D721Med (cell line): ENCODE measurements at places on chromosomes 4 and X.

GRCh38 chr4:46081248-46081647 is 42.6 kb downstream of the GABRG1 start:
- no peak for DNase-seq

DNA sequence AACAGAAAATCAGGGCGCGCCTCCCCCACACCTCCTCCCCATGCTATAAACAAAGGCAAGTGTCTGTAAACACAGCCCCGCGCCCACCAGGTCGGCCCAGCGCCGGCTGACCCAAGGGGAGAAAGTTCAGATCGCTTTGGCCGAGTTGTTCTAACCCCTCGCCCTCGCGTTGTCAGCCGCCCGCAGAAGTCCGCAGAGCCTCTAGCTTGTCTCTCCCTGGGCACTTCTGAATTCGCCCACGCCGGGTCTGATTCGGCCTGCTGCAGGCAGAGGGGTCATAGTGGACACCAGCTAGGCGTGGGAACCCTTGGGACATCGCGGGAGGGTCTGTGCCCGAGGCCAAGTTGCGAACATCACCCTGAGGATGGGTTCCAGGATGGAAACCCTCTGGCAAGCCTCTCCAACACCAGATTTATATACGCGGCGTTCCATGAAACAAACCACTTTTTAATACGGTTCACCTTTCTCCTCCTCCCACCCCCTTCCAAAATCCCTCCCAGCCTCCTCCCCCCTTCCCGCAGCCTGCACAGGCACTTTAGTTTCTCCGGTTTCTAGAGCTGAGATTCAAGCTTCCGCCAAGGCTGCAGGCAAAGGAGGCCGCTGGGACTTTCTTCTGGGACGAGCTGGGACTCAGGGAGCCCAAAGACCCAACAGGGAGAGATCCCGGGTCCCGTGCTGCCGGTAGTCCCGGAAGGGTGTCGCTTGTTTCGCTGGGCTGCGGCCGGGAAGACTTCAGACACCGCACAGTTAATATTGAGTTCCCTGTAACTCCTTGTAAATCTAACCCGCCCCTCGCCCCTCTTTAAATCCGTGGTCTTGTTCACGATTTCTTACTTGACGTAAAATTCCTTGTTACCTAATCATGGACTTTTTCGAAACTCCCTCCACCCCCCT is 4.7 kb downstream of the HAND2 start:
- no peak for DNase-seq

DNA sequence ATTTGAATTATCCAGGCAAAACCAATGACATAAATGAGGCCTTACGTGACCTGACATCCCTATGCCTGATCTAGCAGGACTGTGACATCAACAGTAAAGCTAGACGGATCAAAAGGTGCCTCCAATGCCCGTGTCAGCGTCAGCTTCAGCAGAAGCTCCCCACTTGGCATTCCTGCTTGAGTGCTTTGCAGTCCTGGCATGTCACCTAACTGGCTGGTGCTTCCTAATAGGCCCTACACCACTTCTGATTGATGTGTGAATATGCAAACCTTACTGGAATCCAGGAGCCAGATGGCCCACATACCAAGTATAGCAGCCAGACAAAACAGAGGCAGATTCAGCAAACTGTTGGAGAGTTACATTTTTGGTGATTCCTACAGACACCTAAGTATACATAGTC is 224.2 kb downstream of the DMD start:
- DNase-seq = no peak

DNA sequence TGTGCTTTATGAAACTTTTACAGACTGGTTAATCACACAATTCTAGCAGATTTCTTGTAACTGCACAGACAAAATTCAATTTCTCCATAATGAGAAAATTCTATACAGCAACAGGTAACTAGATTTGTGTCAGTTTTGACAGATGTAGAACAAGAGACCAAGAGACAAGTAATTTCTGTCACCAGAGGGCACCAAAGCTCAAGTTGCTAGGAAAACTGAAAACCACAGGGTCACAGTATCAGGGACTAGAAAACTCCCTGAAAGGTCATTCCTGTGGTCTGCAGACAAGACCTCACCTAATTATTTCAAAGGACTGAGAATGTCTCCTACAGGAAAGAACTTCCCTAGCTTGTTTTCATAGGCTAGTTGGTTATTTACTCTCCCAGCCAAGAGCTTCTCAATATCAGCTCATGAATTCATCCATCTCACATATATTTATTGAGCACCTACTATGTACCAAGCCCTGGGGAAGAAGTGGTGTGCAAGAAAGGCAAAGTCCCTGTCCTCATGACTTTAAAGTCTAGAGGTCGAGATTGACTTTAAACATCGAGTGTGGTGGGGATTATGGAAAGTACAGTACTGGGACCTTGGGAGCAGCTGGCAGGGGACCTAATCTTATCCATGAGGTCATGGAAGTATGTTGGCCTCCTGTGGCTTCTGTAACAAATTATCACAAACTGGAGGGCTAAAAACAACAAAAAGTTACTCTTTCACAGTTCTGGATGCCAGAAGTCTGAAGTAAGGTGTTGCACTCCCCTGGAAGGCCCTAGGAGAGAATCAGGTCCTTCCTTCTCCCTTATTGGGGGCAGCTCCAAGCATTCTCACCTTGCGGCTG is 47.8 kb upstream of the SETD7 start:
- no peak for DNase-seq

- no peak for DNase-seq
Observed at GRCh38 chr4:154911097-154911496, 130.0 kb downstream of the RBM46 start.

DNA sequence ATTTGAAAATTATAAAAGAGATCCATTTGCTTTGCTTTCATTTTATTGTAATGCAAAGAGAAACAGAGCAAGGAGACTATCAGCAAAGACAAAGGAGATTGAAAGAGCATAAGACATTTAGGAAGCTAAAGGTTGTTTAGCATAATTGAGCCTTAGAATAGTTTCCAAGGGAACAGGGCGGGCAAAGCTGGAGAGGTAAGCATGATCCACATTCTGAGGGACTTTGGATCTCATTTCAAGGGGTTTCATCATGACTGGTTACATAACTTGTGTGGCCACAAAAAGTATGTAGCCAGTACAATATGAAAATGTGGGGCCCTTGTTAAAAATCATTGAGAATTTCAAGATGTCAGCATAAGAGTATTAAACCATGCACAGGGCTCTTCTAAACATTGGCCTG is 406.5 kb downstream of the RPA4 start:
- DNase-seq = no peak

GRCh38 chr4:20422398-20422797 is 170.7 kb downstream of the SLIT2 start:
- no peak for DNase-seq

GRCh38 chr4:153809307-153809706 is 20.4 kb upstream of the SFRP2 start:
- DNase-seq = no peak

- no peak for DNase-seq
Observed at GRCh38 chr4:172410363-172410762, 597.2 kb downstream of the GALNTL6 start.

DNA sequence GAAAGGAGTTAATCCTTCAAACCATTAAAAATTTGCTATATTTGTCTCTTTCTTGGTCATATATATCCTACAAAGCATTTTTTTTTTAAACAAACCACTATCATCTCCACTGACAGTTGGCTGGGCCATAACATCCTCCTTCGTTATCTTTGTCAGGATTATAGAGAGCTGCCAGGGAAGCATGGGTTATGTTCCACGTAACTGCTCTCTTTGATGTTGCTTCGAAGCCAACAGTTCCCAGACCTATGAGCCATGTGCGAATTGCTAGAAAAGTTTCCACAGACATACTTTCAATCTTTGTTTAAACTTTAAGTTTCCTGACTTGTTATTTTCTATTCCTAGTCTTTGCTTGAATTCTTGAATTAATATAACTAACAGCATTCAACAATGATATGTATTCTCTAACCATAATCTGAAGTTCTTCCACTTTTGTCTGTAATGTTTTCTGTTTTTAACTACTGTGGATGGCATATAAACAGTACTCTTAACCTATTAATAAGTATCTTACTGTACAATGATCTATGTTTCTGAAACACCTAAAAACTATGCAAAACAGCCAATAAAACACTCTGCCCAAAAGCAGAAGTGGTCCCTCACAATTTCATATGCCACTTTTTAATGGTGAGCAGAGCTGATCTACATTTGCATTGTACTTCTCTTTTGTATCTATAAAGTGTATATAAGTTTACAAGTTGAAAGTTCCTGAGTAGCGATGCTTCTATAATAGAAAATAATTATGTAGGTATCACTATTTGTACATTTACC is 37.9 kb downstream of the EREG start:
- DNase-seq = no peak

DNA sequence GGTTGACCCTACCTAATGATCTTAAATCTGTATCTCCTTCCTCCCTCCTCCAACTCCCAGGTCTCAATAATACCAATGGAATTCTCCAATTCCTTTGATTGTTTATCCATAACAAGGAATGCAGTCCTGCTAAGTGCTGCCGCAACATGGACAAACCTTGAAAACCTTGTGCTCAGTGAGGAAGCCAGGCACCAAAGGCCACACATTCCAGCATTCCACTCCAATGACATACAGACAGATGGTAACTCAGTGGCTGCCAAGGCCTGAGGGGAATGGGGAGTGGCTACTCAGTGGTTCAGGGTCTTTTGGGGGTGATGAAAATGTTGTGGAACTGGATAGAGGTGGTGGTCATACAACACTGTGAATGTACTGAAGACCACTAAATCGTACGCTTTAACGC is 10.4 kb downstream of the HAUS7 start:
- DNase-seq = no peak

GRCh38 chr4:28378109-28378830 is 1517.6 kb downstream of the STIM2 start:
- no peak for DNase-seq

DNA sequence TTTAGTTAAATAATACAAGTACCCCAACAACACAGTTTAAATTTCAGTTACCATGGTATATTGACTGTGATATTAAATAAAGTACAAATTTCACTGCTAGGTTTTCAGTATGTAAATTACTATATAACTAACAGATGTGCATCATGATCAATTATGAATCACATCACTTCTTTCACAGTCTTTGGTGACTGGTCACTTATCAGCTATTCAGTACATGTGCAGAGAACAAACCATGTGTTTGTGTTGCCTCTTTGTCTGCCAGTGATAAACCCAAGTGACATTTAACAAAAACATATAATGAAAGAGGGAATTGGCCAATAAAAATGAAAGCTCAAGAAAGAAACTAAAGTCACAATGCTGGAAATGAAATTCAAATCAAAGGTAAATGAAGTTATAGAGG is 249.3 kb downstream of the CHIC1 start:
- no peak for DNase-seq

DNA sequence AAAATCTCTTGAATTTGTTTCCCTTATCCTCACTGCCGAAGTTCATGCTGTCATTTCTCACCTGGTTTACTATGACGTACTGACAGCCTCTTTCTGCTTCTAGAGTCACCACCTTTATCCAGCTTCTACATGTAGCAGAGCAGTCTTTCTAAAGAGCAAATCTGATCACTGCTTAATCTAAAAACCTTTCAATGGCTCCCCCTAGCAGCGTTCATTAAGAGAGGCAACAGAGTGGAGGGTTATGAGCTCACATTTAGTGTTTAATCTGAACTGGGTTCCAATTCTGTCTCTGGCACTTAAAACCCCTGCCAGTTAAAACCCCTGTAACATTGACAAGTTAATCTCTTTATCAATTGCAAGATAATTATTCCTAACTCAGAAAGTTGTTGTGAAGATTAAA is 4.4 kb downstream of the RBPJ start:
- DNase-seq = no peak

- no peak for DNase-seq
Observed at GRCh38 chr4:155012469-155012868, 196.0 kb upstream of the NPY2R start.

DNA sequence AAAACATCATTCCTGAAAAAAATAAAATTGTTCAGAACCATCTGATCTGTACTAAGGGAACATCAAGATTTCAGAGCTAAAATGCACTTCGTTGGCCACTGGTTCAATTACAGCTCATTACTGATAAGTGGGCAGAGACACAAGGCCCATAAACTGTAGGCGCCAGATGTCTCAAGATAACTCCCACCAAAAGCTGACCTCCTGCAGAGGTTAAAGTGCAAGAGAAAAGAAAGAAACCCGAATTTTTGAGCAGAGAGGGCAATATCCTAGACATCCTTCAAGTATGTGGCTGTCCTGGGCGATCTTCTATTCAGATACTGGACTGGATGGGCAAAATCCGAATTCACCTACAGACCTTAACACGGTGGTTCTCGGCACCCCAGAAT is 660 bp downstream of the GEMIN8 start:
- DNase-seq = no peak

DNA sequence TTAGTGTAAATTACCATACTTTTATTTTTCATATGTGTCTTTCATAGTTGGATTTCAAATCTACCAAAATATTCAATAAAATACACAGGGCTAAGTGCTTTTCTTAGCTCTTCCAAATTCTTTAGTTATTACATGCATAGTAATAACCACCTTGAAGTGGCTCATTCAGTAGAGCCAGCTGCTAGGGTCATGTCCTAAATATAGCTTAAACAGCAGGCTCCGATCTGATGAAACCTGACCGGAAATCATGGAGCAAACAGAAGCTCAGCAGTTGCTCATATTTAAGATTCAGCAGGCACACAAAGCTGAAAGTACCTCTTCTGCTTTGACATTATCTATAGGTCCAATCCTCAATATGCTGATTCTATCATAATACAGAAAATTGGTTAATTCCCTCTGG is 1470.4 kb downstream of the ADGRL3 start:
- DNase-seq = no peak

DNA sequence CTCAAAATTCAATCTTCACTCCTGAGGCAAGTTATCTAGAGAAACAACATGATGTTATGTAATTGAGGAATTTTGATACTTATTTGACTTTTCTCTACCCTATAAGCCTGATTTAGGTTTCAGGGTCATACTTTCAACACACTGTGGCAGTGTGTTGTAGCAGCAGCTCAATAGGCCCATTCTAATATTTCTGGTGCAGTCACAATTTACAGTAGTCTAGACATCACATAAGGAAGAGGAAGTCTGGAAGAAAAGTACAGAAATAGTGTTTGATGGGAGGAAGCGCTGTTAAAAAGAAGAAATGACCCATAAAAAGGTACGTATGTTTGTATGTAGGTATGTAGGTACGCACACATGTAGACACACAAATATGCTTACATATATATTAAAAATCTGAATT is 194.3 kb downstream of the ARHGAP24 start:
- DNase-seq = no peak

GRCh38 chr4:124854968-124855367 is 142.4 kb upstream of the ANKRD50 start:
- no peak for DNase-seq

GRCh38 chr4:40763228-40763716 is 13.5 kb downstream of the NSUN7 start:
- DNase-seq = no peak

GRCh38 chr4:153348006-153348405 is 3.5 kb downstream of the MND1 start:
- no peak for DNase-seq

DNA sequence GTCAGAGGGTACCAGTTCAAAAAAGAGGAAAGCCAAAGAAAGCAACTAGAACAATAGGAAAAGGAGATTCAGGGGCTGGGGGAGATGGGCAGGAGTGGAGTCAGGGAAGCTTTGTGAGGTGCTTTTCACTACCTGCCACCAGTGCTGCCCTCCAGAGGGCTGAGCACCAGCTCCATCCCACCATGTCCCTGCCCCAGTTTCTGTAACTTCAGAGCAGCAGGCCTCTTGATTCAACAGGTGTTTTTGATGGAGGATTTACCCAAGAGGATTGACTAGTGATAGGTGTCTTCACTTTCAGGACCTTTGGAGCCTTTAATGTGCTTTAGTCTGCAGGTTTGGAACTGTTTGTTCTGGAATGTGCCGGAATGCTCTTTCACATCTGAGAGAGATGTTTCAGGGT is 12.1 kb downstream of the KIT start:
- no peak for DNase-seq

GRCh38 chr4:95889662-95890061 is 49.8 kb downstream of the PDHA2 start:
- DNase-seq = no peak
